ENCODE measurements at places on chromosomes 4 and X.

- DNase-seq, result no peak
Observed at GRCh38 chr4:105666693-105667092, 41.8 kb downstream of the INTS12 start.

GRCh38 chr4:41202820-41203568 lies 11.3 kb downstream of the APBB2 start:
- DNase-seq, result no peak

DNA sequence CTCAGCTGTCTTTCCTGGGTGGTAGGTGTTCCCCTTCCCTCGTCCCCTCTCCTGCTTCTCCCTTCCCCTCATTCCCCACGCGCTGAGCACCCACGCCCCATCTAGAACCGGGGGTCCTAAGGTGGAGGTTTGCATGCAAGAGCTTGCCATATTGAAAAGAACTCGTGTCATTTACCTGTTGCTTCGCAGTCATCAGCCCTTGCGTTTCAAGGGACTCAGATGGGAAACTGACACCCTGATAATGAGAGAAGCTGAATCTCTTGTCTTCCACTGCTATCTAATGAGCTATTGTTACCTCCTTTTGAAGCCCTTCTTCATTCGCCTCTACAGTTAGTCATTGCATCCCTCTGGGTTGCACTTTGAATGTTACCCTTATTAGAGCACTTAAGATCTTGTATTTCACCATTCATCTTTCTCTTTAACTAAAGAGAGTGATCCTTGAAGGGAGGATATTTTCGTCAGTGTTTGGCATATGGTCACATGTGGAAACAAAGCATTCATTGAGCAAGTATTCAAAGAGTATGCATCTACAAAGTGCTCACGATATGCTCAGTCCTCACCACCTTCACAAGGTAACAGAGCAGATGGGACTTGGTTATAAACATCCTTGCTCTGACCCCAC lies 25.7 kb downstream of the ARL9 start:
- DNase-seq, result no peak

GRCh38 chr4:184269879-184270430 lies 52.3 kb upstream of the ENPP6 start:
- no peak for DNase-seq

GRCh38 chr4:120850018-120850599 lies 72.4 kb downstream of the PRDM5 start:
- DNase-seq, result no peak

DNA sequence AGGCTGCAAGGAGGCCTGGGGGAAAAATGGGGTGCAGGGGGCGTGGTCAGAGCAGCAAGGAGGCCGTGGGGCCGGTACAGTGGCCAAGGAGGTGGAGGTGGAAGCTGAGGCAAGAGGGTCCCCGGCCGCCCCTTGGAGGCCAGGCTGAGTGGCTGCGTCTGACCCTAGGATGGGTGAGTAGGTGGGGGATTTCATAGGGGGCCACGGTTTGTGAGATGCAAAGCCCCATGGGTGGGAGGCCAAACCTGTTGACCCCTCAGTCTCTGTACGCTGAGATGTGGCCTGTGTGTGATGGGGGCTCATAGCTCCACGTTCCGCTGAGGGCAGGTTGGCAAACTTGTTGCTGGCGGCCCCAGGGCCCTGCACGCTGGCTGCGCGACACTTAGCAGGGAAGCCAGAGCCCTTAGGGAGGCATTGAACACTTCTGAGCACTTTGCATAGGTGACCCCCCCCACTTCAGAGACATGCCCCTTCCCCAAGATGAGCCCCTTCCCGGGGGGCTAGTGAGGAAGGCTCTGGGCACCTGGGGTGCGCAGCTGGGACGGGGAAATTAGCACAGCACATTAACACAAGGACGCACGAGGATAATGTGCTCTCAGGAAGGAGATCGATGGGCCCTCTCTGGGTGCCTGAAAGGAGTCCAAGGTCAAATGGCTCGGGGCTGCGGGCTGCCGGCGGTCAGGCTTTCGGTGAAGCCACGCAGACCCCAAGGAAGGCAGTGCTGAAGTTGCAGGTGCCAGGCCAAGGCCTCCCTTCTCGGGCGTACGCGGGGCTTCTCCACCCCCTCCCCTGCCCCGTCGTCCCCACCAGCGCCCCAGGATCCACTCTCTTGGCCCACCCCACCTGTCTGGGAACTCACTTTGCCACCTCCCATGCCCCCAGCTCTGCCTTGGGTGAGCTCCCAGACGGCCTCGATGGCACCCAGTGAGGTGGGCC lies 107.4 kb downstream of the HMX1 start:
- no peak for DNase-seq

- DNase-seq, result peak; percentile 67
Observed at GRCh38 chr4:13547485-13548041, 3.3 kb upstream of the NKX3-2 start.

- no peak for DNase-seq
Observed at GRCh38 chr4:91340822-91341221, 962.9 kb upstream of the GRID2 start.

GRCh38 chr4:154562697-154563254 lies at the start of gene FGB:
TSS of gene FGB (plus strand) at chr4:154563011. CDS start at chr4:154563019, 8 bp downstream.
- no peak for DNase-seq

DNA sequence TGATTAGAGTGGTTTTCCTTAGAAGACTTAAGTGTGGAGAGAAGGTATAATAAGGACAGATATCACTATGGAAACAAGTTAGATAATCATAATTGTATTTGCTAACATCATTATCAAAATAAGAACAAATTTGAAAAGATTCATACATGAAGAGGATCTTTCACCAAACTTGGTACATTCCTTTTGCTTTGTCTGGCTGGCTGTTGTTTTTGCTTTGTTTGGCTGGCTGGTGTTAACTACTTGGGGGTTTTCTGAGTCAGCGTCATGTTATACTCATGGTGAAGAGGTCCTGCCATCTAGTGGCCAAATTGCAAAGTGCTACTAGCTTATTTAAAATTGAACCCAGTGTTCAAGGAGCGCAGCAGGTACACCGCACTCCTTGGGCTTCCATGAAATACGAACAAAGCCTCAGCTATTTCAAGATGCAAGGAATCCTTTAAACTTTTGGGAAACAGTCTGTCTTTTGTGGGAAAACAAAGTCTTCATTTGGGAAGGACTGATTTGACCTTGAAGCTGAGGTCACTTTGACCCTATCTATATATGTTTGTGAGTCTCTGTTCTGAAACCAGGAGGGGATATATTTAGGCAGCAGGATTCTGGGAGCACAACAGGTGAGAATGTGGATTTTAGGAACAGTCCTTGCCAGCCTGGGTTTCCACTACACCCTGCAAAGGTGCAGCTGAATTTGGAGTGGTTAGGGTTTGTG lies 129.7 kb downstream of the PLS3 start:
- peak; percentile 63 for DNase-seq

GRCh38 chrX:134396174-134396573 lies 63.8 kb upstream of the HPRT1 start:
- no peak for DNase-seq

DNA sequence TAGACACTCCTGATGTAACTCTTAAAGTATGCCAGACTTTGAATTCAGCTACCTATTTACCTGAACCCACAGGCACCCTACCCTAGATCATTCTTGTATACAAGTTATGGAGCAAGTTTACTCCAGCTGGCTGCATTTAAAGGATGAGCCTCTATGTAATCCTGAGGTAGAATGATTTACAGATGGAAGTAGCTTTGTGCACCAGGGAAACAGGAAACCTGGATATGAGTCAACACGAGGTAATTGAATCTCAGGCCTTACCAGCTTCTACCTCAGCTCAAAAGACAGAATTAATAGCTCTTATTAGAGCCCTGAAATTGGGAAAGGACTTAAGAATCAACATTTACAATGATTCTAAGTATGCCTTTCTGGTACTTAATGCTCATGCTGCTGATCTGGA lies 119.8 kb downstream of the AGTR2 start:
- no peak for DNase-seq

- no peak for DNase-seq
Observed at GRCh38 chr4:141169391-141169790, 36.1 kb upstream of the RNF150 start.

DNA sequence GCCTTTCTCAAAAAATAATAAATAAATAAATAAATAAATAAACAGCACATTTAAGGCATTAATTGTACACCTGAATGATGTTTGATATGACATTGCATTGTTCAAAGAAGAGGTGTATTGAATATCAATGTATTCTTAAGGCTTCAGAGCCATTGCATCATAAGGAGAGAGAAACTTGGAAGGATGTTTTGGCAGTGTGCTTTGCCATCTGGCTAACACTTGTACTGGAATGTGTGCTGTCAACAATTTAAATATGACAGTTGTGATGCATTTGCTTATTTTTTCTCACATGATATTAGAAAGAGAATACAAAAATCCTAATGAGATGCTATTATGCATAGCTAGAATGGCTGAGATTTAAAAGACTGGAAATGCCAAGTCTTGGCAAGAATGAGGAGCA lies 67.8 kb downstream of the FAM133A start:
- DNase-seq, result no peak

DNA sequence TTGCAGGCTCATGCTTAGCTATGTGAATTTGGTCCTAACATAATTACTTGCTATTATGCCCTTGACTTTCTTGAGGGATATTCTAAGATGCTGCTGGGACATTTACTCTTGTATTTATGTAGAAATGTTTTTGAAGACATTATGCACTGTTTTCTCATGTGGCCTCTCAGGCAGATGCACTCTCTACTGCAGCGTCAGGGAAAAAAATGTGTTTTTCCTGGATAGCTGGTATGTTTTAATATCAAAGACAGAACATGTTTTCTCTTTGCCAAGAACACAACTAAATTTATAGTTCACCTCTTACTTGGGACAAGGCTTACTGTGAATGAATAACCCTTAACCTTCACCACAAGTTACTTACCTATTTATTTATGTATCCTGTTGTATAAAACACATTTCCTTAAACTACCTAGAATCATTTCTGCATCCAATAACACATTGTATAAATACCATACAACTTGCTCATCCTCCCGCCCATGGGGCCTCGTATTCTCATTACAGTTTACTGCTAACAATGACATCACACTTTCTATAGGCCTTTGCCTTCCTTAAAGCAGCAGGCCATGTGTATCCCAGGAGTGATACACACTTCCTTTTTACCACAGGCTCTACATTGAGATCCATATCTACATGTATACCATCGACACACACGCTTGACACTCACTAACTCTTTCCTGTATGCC lies 178.7 kb downstream of the SLIT2 start:
- DNase-seq, result no peak

DNA sequence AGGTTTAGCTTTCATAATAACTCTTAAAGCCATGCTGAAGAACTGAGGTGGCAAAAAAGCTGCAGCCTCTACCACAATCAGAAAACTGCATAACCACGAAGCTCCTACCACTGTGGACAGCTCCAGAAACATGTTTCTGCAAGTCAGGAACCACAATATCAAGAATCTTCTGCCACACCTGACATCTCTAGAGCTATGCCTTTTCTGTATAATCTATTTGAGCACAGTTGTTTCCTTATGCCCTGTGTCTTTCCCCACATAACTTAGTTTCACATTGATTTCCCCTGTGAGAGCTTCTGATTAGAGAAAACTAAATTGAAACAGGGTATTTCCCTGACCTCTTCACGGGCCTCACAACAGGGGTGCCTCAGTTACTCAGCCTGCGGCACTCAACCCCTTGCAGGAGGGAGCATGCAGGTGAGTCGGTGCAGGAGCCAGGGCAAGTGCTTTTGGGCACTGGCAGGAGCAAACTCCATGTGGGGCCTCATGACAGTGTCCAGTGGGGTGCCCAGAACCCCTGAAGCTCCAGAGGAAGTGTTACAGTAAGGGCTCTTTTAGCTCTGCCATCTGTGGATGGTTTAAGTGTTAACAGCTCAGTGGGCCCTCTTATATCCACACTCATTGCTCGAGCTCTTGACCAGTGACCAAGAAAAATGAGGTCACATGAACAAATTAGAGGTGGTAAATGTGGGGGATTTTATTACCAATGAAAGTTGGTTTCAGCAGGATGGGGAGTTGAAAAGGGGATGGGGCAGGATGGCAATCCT lies 132.8 kb upstream of the BMP3 start:
- DNase-seq, result no peak

DNA sequence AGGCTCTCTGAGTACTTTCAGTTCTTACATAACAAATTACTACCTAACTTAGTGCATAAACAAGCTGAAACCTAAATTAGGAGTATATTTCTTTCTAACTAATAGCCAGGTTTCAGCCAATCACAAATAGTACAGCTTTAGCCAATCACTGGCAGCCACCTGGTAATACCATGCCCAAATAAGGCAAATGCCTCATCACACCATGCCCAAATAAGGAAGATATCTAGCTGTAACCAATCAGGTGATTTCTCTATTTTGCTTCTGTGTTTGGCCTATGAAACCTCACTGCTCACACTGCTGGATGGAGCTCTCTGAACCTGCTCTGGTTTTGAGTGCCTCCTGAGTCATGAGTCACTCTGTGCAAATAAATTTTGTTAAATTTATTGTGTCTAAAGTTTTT lies 113.5 kb downstream of the DDIT4L start:
- DNase-seq, result no peak

DNA sequence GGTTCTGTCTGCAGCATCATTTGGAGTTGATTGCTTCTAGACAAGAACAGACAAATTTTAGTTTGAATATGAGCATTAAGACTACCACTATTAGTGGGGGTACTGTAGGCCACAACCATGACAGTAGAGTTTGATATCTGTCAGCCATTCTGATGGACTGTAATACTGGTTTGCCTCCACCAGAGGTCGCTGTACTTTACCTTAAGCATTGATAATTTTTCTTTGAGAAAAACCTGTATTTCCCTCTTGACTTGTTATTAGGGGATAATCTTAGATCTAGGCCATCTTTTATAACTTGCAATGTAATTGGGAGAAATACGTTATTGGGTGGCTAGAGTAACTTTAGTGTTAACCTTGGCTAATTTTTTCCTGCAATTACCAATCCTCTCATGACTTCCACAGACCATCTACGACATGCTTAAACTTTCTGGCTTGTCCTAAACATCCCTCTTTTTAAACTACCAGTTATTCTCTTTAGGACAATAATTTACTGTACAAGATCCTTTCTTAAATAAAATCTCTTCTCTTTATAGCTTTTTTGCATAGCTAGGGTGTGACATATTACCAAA lies 562.4 kb downstream of the MAGEB5 start:
- DNase-seq, result no peak

DNA sequence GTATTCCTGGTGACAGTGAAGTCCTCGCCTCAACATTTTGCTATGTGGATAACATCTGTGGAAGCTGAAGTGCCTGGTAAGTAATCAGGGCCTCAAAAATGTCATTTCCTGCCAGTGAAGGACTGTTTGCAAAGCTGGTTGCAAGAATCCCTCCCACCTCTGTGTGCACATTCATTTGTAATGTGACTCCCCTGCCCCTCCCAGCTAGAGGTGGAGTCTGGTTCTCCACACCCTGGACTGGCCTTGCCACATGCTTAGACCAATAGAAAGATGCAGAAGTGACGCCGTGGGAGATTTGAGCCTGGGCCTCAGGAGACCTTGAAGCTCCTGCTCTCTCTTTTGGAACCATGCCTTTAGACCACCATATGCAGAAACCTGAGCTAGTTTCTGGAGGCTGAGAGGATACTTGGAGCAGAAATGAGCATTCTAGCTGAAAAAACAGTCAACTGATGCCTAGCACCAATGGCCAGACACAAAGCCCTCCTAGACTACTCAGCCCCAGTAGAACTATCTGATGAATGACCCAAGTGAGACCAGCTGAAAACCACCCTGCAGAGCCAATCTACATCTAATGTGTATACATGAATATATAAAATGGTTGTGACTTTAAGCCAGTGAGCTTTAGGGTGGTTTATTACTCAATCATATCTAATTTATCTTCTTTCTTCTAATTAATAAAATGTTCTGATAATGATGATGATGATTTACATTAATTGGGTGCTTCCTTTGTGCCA lies 47.8 kb upstream of the CRMP1 start:
- DNase-seq, result no peak
